ENCODE measurements at places on chromosomes 16 and 17.

GRCh38 chr17:10001306-10001873 lies 96.3 kb upstream of the RCVRN start:
- no peak for DNase-seq

- no peak for DNase-seq
These were observed 178.2 kb upstream of the RPH3AL start for GRCh38 chr17:530851-531250.

- no peak for DNase-seq
These were observed 66.4 kb upstream of the MPHOSPH6 start for GRCh38 chr16:82236415-82236814.

DNA sequence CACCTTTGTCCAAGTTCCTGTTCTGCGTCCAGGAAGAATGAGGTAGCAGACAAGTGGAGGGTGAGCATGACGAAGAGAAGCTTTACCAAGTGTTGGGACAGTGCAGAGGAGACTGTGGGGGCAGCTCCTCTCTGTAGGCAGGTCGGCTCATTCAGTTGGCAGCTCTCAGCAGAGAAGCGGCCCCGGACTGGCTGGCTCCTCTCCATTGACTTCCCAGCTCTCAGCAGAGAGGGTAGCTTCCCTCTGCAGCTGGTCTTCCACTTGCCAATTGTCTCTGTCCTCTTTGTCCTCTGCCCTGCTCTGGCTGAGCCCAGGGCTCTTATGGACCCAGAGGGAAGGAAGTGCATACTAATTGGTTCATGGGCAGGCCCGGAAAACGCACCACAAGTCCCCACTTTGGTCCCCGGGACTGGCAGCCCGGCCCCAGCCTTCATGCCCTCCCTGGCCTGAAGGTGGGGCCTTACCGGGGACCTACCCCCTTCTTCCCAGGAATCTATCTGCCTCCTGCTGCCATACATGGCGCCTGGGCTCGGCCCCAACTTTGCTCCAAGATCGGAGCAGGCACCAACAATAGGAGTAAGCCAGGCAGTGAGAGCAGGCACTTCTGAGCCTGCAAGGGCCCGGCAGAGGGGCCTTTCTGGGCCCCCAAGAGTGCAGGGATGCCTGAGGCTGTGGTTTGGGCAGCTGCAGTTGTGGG lies 10.1 kb downstream of the KCTD5 start:
- no peak for DNase-seq

DNA sequence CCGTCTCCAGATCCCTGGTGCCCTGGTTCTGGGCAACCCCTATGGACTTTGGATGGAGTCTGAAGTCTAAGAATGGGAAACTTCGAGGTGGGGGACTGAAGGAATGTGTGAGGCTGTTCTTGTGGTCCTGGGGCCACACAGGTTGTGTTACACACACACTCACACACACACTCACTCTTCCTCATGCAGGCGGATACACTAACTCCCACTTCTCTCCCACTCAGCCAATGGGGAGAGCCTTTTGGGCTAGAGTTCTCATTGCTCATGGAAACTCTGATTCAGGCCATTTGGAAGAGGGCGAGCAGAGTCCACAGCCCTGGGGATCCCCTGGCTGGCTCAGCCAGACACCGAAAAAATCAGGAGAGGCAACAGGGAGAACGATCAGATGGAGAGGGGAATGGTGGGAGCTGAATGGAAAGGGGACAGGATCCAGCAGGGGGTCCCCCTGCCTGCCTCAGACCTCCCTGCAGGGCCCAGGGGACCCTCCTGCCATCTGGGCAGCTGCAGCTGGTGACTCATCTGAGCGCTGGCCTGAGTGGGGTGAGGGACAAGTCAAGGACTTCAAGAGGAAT lies 9.1 kb downstream of the IGFBP4 start:
- no peak for DNase-seq

DNA sequence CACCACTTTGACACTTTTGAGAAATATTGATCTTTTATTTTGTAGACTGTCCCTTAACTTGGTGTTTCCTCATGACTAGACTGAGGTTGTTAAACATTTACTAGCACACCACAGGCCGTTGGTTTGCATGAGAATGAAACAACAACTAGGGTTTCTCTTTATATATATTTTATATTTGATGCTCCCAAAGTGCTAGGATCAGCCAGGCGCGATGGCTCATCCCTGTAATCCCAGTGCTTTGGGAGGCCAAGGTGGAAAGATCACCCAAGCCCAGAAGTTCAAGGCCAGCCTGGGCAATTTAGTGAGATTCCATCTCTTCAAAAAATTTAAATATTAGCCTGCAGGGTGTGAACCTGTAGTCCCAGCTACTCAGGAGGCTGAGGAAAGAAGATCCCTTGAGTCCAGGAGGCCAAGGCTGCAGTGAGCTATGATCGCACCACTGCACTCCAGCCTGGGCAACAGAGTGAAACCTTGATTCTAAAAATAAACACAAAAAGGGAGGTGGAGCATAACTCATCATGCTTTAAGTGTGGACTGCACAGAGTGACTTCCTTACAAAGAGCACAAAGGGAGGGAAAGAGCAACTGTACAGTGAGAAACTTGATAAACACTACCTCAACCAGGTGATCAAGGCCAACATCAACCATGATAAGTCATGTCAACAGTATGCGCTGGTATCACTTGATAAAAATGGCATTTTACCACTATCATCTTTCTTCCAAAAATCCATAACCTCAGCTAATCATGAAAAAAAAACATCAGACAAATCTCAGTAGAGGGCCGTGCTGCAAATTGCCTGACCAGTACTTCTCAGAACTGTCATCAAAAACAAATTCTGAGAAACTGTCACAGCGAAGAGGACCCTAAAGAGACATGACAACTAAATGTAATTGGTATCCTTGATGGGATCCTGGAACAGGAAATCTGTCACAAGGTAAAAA lies 72.8 kb upstream of the ATF7IP2 start:
- no peak for DNase-seq

- DNase-seq = no peak
These were observed at the start of gene SHISA6 for GRCh38 chr17:11240841-11241610. SHISA6 (plus strand) TSS chr17:11241213.

- DNase-seq = no peak
These were observed 160.6 kb downstream of the IRF8 start for GRCh38 chr16:86059253-86060171.

GRCh38 chr16:24073321-24073720 lies 182.8 kb upstream of the CACNG3 start:
- no peak for DNase-seq

- DNase-seq = no peak
These were observed 4.3 kb upstream of the KSR1 start for GRCh38 chr17:27451906-27452305.

DNA sequence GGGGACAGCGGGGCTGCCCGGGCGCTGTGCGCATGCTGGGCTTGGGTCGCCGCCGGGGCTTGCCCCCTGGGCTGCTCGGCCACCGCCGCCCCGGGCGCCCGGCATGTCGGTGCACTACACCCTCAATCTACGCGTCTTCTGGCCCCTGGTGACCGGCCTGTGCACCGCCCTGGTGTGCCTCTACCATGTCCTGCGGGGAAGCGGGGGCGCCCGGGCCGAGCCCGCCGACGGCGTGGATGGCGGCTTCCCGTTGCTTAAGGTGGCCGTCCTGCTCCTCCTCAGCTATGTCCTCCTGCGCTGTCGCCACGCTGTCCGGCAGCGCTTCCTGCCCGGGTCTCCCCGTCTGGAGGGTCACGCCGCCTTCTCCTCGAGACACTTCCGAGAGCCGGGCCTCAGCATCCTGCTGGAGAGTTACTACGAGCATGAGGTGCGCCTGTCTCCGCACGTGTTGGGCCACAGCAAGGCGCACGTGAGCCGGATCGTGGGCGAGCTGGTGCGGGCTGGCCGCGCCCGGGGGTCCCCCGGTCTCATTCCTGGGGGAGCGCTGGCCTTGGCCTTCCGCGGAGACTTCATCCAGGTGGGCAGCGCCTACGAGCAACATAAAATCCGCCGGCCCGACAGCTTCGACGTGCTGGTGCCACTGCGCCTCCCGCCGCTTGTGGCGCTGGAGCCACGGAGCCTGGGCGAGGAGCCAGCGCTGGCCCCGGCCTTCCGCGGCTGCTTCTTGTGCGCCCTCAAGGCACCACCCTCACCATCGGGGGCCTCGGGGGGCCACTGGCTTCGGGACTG lies 789 bp downstream of the ITPRIPL2 start:
- DNase-seq = no peak

DNA sequence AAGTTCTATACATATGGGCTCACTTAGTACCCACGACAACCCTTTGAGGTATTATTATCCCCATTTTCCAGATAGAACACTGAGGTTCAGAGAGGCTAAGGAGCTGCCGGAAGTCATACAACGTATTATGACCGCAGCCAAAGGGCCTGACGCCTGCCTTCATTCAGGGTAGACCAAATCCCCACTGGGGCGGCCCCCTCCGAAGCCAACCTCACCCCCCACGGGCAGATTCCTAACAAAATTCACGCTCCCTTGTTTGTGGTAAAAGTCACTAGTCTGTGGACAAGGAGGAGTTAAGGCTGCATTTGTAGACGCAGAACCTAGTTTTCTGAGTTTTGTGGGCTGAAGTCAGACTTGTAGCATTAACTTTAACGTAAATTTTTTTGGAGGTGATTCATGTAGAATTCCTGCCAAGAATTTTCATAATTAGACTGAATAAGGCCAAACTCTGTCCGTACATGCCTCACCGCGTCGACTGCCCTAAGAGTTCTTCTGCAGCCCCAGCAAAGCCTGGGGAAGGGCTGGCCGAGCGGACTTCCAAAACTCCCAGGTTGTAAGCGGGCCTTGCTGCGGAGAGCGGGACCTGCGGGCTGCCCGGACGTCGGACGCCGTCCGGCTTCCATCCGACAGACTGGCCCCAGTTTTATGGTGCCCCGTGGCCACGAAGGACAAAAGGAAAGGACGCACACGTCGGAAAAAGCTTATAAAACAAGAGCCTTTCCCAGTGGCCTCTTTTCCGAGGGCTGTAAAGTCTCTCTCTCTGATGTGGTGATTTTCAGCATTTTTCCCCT lies 75.7 kb downstream of the NXN start:
- DNase-seq = no peak

GRCh38 chr17:41340494-41340893 lies 10.1 kb downstream of the KRT33A start:
- DNase-seq = no peak

DNA sequence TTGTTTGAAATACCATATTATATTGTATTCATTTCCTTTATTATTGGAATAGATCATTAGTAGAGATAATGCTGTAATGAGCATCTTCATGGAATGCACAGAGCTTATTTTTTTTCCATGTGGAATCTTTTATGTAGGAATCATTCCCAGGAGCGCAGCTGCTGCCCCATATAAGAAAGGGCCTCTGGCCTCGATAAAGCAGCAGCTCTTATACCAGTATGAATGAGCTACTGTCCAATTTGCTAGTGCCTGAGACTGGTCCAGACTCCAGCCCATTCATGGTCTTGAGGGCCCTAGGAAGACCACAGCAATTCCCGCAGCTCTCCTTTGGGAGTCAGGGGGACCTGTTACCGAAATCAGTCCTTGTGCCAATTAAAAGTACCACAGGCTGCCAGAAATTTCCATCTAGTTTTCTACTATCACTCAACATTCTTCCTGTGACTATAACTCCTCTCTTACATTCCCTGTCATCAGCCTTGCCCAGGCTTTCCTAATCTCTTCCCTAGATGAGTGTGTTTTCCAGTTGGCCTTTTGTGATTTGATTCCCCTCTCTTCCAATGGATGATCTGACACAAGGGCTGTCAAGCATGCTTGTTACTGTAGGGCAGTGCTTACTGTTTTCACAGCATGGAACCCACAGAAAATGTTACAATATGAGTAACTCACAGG lies 1.9 kb downstream of the ZNF843 start:
- no peak for DNase-seq

- no peak for DNase-seq
These were observed 34.8 kb downstream of the MMD start for GRCh38 chr17:55386796-55387332.

- no peak for DNase-seq
These were observed 18.5 kb downstream of the ANKRD40 start for GRCh38 chr17:50689251-50689650.

DNA sequence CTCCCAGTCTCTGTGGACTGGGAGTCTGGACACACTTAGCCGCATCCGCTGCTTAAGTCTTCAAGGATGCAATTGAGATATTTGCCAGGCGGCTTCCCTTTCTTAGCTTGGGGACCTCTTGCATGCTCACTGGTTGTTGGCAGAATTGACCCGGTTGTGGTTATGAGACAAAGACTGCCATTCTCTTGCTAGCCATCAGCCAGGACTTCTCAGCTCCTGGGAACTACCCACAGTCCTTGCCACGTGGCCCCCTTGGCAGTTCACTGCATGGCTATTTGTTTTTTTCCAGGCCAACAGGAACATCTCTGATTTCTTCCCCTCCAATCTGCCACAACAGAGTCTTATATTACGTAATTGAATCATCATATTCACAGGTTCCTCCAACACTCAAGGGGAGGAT lies 25.5 kb downstream of the CACNG4 start:
- DNase-seq = no peak

GRCh38 chr17:688100-688989 lies 26.3 kb downstream of the VPS53 start:
- no peak for DNase-seq

- no peak for DNase-seq
These were observed 6.1 kb upstream of the CDR2 start for GRCh38 chr16:22380529-22380928.
